ENCODE measurements at places on chromosomes 2 and 18.

- DNase-seq: no peak
These were observed 342.2 kb upstream of the GALNT5 start for GRCh38 chr2:156915332-156915731.

- no peak for DNase-seq
These were observed 997.4 kb upstream of the PIK3C3 start for GRCh38 chr18:40957533-40958070.

- DNase-seq: no peak
These were observed 63.0 kb downstream of the DYSF start for GRCh38 chr2:71516253-71516888.

- no peak for DNase-seq
These were observed 650.8 kb downstream of the DCDC2C start for GRCh38 chr2:4354164-4354563.

- DNase-seq: no peak
These were observed 44.5 kb upstream of the SP3 start for GRCh38 chr2:174009488-174010223.

DNA sequence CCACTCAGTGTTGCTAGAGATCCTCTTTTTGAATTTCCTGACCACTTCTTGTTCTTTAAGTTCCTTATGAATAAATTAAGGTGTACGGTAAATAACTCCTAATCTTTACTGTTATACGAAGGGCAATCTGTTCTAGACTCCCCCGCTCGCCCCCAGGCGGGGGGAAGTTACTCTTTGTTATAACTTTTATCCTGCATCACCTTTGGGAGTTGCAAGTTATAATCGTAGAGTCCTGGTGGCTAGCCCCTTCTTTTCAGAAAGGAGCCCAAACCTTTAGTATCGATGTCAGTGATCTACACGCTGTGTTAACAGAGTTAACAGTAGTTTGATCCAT is 652 bp downstream of the GCA start:
- no peak for DNase-seq

- DNase-seq: no peak
These were observed 59.0 kb downstream of the PRKCE start for GRCh38 chr2:45710468-45710867.

All from globus pallidus (tissue), 1 donor.